Aorta (tissue), 5 donors: ENCODE measurements at places on chromosomes 5 and 9. TPM values are rescaled to one million over a fixed set of nuclear protein-coding genes. Genes with fewer than 3 reads are reported as not detected.
A peak's percentile ranks its signal among the peaks of the same experiment; 100 is the strongest.

The ALDH7A1 gene
- 25.3 TPM for total RNA-seq

GRCh38 chr9:128391956-128392301 is 20.8 kb downstream of the URM1 start:
- DNase-seq = no peak

DNA sequence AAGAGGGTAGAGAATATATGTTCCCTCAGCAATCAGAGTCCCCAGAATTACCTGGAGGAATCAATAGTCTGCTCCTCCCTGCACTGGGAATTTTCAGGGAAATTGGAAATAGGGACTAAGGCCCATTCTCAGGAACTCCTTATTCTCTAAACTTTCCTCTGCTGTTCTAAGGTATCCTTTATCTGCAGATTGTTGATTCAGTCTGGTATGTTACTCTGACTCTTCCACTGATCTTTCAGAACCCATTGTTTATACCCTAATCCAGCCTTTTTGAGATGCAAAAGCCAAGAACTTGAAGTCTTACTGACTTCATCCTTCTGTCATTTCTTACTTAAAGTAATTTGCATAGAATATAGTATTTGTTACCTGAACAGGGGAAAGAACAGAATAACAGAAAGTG is 143.5 kb upstream of the PPP1R2B start:
- DNase-seq = no peak

The CD14 gene
- total RNA-seq = 205 TPM

The GPR150 gene
- total RNA-seq = 0.23 TPM

DNA sequence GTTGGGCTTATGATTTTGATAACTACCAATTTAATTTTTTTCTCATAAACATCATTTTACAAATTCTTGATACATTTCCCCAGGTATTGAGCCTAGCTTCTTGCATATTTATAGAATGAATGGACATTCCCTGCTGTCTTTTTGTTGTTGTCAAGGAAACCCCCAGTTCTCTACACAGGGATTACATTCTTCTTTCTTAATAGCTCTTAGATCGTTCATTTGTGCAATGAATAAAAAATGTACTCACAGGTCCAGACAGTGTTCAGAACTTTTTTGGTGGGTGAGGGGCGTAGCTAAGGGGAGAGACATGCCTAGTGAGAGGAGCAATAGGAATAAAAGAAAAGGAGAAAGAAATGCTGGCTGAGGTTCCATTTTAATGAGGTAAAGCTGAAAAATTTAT is 58.6 kb downstream of the VCAN start:
- DNase-seq = no peak

GRCh38 chr5:89071101-89071940 is 188.3 kb upstream of the MEF2C start:
- no peak for DNase-seq

GRCh38 chr5:38718771-38719391 is 126.9 kb upstream of the OSMR start:
- no peak for DNase-seq

The RGS14 gene
- 8.8 TPM for total RNA-seq

The CCDC183 gene
- total RNA-seq = 0.58 TPM

The PCDHGA1 gene
- 0.91 TPM for total RNA-seq

GRCh38 chr5:32850817-32851496 is 139.8 kb downstream of the NPR3 start:
- no peak for DNase-seq

DNA sequence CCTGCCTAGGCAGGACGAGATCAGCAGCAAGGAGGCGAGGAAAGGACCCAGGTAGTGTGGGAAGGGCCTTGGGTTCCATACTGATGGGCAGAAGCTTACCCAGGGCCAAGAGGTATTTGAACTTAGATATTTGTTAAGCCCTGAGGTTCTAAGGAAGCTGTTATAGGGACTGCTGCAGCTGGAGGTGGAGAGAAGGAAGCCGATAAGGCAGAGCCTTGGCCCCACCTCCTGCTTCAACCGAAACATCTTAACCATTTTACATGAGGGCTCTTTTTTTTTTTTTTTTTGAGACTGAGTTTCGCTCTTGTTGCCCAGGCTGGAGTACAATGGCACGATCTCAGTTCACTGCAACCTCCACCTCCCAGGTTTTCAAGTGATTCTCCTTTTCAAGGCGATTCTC is 8.6 kb upstream of the AQP3 start:
- DNase-seq = no peak

DNA sequence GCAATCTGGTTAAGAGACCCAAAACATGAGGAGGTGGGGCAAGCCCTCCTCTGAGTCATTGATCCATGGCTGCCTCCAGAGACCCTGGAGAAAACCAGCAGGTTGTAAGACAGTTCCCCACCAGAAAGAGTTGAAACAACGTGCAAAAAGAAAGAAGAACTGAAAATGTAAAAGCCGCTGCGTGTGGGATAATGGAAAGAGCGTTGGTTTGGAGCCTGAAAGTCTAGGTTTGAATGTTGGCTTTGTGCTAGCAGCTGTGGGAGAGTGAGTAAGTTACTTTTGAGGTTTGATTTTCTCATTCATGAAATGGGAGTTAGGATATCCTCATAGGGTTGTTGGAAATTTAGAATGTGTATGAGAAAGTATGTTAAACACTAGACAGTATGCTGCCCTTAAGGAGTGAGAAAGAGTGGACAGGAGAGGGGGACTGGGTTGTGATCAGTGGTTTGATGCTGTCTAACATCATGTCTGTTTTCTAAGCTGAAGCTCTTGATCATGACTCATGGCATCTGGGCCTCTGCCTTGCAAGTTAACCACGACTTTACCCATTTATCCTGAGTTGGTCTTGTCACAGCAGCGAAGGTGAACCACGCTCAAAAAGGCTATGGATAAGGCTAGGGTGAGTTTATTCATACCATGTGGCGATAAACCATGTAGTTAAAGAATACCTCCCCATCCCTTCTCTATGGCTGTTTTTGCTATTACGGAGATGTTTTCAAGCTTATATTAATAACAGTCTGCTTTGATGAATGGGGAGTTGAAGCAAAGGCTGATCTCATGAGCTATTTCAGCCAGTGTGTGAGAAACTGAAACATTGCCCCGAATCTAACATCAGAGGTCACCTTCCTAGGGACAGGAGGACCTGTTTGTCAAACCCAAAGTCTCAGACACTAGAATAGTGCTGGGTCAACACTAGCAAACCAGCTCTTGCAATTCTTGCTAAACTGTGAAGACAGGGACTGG is 41.3 kb downstream of the ZNF366 start:
- DNase-seq = no peak

GRCh38 chr5:73135429-73136054 is 15.2 kb downstream of the TMEM171 start:
- DNase-seq = no peak

GRCh38 chr5:1325191-1325741 is 19.6 kb downstream of the CLPTM1L start:
- DNase-seq = peak; percentile 25

- no peak for DNase-seq
Observed at GRCh38 chr5:78887384-78888118, 97.6 kb downstream of the ARSB start.

GRCh38 chr5:125584140-125584520 is 837.7 kb upstream of the ZNF608 start:
- DNase-seq = no peak

- DNase-seq = peak; percentile 75
Observed at GRCh38 chr5:179616002-179616594, 7.4 kb downstream of the HNRNPH1 start.

- DNase-seq = no peak
Observed at GRCh38 chr5:159936686-159937329, 20.5 kb downstream of the ADRA1B start.

The CD180 gene
- 3.0 TPM for total RNA-seq

The PCA3 gene
- 0.32 TPM for total RNA-seq

DNA sequence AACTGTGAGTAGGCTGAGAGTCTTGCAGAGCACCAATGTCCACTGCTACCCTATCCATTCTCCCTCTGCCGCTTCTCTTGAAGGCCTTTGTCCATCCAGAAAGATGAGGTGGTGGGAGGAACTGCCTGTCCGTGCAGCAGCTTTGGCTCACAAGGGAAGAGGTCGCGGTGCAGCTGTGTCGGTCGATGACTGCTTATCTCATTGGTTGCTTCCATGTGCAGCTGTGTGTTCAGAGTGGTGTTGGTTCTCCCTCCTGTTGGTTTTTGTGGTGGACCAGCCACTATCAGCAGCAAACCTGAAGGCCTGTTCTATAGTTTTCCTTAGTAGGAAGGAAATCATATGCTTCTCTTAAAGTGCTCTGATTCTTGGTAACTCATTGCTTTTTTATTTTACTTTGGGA is 40.7 kb downstream of the SPTAN1 start:
- DNase-seq = no peak

DNA sequence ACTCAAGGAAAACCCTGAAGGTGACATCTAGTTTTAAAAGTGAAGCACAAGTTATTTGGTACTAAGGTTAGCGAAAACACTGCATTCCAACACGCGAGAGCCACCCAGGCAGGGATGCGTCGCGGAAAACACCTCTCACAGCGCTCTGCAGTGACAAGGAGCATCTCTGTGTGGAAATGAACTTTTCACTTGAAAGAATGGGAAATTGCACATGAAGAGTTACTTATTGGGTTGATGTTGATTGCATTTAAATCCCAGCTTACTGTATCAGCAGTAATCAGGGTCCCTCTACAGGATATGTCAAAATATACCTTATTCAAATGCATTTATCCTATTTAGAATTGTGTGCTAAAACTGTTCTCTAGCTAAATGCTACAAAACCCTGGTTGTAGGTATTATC is 144.4 kb downstream of the BNC2 start:
- no peak for DNase-seq

The PCDHGC4 gene
- 2.8 TPM for total RNA-seq

DNA sequence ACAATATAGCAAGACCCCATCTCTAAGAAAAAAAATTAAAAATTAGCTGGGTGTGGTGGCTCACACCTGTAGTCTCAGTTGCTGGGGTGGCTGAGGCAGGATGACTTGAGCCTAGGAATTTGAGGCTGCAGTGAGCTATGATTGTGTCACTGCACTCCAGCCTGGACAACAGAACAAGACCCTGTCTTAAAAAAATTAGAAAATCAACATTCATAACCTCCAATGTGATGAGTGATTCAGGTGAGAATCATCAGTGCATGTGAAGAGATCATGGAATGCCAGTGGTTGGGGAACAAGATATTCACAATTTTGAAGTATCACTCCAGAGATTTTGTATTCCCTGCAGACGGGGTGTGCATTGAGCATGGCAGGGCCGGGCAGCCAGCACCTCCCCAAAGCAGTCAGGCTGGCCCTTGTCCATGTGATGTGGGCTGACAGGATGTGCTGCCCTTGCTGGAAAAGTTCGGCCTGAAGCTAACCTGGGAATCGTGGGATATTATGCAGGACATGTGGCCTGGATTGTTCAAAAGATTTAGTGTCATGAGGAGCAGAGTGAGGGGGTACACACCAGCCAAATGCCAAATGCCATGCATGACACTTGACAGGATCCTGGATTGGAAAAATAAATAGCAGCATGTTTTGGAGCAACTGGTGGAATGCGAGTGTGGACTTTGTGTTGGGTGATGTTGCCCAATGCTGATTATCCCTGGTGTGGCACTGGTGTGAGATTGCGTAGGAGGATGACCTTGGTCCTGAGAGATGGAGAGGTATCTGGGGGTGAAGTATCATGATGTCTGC is 189.0 kb downstream of the RGS3 start:
- no peak for DNase-seq

GRCh38 chr5:123299136-123299535 is 124.1 kb downstream of the CEP120 start:
- DNase-seq = no peak
